ENCODE measurements at places on chromosomes 1 and 21.

DNA sequence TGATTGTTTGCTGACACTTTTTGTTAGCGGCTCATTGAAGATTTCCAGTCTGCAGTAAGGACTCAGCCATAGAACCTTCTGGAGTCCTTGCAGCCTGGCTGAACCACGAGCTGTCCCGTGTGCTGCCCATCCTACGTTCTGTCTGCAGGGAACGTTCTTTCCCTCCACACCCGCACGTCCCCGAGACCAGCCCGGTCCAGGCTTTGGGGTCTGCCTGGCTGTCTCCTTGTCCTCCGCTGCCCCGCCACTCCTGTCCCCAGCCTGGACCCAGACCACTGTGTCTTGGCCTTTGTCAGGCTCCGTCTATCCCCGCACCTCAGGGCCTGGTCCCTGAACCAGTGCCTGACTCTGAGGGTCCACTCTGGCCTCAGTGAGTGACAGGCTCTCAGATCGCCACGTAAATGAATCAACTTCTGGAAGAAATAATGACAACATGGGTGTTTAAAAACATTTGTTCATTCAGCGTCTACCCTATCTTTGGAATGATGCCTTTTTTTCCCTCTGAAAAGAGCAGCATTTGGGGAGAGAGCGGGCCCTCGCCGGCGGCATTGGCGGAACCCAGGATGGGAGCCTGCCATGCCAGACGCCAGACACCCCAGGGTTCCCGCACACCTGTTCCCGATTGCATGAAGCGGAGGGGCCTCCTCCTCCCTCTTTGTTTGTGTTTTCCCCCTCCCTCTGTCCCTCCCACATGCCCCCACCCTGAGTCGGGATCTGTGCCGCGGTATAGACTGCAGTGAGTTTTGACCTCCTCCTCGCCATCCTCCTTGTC lies 43.9 kb upstream of the C1orf174 start:
- no peak for DNase-seq

- DNase-seq: no peak
Measured at GRCh38 chr1:169782596-169782995, 12.1 kb downstream of the METTL18 start.

GRCh38 chr1:64172458-64172983 lies 30.9 kb upstream of the UBE2U start:
- DNase-seq: no peak

DNA sequence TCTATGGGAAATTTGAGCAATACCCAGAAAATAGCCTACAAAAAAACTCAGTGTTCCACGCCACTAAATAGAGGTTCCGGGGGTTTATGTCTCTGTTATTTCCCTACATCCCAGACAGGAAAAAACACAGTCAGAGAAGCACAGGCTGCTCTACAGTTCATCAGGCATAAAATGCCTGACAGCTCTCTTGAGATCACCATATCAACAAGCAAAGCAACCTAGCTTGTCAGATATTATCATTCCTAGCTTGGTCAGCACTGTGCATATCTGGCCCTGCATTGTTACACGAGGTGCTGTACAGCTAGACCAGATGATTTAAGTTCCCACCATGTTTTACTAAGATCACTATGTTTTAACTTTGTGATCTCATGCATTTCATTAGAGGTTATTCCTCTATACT lies 172.6 kb downstream of the PTPRC start:
- no peak for DNase-seq

DNA sequence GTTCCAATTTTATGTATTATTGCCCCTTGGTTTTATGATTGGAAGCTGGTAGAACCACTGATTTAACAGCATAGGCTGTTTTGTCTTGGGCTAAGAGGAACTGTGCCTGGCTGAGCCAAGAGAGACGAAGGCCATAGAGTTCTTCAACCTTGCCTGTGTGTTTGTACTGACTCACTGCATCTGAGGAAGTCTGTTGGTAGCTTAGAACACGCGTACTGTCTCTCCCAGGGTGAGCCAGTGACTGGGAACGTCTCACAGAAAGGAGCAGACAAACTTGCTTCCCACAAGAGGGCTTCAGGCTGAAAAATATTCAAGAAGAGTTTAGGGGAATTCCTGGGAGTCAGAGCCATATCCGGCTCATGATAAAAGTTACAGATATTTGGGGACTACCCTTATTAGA lies 14.9 kb downstream of the TMEM51 start:
- no peak for DNase-seq

- no peak for DNase-seq
Measured at GRCh38 chr1:53621144-53621543, 117.8 kb downstream of the GLIS1 start.

GRCh38 chr1:76012341-76013205 lies 62.0 kb upstream of the ST6GALNAC3 start:
- no peak for DNase-seq

DNA sequence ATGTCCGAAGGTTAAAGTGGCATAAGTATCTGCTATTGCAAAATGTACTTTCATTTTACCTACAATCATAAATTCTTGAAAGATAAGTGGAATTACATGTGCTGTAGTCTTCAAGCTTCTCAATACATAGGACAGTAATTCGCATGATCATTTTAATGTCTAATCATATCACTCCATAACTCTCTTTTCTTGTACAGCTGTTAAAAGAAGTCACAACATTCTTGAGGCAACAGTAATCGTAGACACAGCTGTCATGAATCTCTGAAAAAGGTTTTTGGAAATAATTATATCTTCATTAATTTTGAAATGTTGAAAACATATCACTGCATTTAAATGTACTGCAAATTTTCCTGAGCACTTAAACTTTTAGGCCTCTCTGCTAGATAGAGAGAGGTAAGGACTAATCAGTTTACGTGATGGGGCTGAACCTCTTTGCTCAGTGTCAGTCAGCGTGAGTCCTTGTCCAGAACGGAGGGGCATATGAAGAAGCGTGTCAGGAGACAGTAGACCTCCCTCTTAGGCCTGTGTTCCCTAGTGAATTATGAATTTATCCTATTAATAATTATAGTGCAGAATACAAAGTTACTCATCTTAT lies 133.4 kb downstream of the NEK7 start:
- no peak for DNase-seq

DNA sequence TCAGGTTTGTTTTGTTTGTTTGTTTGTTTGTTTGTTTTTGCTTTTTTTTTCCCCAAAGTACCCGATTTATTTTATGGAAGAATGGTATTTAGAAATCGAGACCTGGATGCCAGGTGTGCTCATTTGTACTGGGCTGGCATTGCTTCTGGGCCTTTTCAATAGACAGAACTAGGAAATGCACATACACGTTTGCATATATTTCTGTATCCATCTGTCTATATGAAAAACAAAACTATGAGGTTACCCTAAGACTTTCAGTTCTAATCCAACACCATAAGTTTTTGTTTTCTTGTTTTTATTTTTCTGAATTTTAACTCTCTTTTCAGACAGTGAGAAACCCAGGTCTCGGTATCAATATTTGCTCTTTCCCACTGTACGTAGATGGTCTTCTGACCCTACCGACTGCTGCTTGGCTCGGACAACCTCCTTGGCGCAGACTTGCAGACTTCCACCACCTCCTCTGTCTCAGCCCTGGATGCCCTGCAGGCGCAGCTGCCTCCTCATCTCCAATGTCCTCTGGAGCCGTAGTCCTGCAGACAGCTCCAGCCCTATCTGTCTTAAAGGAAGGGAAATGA lies 171.7 kb downstream of the NEK7 start:
- DNase-seq: no peak

DNA sequence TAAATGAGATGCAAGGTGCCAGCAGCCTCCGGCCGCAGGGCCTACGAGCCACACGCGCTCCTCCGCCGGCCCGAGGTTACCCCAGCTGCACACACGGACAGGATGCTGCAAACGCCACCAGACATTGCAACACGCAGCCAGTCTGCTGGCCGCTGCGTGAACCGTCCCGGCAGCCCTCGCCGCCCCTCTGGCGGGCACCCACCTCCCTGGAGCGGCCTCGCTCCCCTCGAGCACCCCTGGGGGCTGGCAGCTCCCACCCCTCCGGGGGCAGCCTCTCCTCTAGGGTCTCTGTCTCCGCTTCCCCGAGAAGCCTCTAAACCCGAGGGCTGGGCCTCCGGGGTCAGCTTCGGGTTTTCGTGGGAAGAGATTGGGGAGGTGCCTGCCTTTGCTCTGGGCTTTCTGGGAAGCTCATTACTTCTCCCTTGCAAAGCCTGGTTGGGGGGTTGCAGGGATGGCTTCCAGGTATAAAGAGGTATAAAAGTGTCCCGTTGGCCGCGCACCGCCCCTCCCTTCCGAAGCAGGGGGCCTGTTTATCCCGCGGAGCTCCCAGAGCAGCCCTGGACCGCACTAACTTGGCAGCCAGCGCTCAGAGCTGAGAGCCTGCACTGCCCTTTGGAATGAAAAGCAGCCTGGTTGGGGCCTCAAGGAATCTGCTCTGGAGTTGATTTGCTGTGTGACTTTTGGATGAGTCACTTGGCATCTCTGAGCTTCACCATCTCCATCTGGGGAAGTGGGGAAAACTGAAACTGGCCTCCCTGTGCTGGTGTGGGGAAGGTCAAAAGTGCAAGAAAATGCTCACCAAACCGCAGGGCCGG lies 21.8 kb downstream of the DHRS3 start:
- DNase-seq: no peak

DNA sequence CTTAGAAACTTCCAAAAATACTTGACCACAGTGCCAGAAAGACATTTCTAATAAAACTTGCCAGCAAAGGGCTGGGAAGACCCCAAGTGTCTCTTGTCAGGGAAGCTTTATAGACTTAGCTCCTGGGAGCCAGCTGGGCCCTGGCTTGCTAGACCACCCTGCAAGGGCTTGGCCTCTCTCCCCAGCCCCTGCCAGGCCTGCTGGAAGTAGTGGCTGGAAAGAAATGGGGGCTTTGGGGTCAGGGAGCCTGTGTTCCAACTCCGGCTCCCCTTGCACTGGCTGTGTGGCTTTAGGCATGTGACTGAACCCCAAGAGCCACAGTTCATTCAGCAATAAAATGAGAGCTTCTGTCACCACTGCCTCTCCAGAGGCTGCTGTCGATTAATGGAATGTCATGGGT lies 31.1 kb downstream of the H3-3A start:
- DNase-seq: no peak

DNA sequence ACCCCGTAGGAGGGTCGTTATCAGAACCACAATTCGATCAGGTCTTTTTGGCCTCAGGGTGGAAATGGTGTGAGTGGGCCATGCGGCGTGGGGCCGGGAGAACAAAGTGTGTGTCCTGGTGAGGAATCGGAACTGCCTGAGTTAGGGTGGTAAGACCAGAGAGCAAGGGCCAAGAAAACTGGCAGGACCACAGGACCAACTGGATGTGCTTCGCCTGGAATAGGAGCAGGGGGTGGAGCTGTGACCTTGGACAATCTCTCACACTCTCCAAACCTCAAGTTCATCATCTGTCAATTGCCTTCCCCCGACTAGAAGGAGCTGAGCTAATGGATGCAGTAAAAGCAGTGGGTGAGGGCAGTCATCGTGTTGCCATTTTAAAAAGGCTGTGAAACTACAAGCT lies 59.5 kb downstream of the NAV1 start:
- no peak for DNase-seq

DNA sequence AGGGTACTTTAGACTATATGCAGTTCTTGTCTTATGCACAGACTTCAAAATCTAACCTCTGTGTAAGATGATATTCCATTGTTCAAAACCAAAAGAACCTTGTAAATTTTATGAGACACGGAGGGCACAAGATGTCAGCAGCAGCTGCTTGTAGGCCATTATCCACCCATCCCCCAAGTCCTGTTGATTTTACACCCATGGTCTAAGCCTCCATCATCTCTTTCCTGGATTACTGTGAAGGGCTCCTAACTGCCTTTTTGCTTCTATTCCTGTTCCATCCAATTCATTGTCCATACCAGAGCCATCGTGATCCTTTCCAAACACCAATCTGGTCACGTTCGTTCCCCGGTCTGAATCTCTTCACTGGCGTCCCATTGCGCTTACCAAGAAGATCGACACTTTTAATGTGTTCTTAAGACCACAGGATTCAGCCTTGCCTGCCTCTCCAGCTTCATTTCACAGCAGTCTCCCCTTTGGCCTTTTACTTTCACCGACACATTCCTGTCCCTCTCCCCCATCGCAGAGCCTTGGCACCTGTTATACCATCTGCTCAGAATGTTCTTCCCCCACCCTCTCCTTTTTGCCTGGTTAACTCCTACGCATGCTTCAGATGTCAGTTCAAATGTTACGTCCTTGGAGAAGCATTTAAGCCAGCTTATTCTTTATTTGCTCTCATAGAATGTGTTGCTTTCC lies 107.3 kb upstream of the POU3F1 start:
- no peak for DNase-seq

- DNase-seq: no peak
Measured at GRCh38 chr1:207045453-207045852, 5.6 kb downstream of the YOD1 start.

DNA sequence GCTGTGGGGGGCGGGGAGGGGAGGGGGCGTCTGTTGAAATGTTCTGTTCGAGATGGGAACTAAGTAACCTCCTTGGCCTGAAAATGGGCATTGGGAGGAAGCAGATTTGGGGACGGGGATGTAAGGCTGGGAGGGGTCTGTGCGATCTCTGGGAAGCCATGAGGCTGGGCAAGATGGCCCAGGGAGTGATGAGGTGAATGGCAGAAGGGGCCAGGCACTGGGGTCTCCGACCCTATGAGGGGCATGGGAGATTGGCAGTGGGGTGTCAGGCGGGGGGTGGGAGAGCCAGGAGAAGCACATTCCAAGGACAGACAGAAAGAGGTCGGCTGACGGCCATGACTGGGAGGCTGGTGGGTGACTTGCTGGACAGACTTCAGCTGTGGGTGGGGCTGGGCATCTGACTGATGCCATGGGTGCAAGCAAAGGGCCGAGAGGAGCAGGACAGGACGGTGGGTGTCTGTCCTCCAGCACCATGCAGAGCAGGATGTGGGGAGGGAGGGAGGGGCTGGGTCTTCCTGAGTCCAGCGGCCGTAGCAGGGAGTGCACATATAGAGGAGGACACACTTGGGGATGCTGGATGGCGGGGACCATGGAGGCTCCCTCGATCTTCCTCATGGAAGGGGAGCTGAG lies 30.0 kb upstream of the COL18A1 start:
- DNase-seq: no peak

DNA sequence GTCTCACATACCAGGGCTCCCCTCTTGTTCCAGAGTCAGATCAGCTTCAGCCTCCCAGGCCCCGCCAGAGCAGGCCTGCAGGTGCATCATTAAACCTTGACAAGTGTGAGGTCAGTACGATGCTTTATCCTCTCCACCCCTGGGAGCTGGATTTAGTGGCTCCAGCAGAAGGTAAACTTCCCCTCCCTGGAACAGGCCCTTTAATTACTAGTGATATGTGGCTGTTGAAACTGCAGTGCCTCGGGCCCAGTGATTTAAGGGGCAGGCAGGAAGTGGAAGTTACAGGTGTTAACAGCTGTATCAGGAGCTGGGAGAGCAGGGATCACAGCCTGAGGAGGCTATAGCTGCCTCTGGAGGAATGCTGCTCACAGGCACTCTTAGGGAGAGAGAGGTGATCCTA lies 132.4 kb upstream of the KLHDC7A start:
- no peak for DNase-seq

- DNase-seq: no peak
Measured at GRCh38 chr1:89659322-89660081, 26.6 kb downstream of the LRRC8C start.

- DNase-seq: no peak
Measured at GRCh38 chr1:7402548-7402850, 368.6 kb upstream of the VAMP3 start.
